ENCODE measurements at places on chromosomes 5 and 9. TPM values are rescaled to one million over a fixed set of nuclear protein-coding genes. Genes with fewer than 3 reads are reported as not detected.

Gene C5orf52
- not detected for total RNA-seq

Gene PCDHB13
- not detected for total RNA-seq

Gene FOXI1
- not detected for total RNA-seq

Gene GALNT12
- 8.0 TPM for total RNA-seq

Gene KIF27
- total RNA-seq: 1.4 TPM

Gene OR1Q1
- total RNA-seq: not detected

Gene SPINK5
- total RNA-seq: not detected

Gene SFXN1
- total RNA-seq: 84.9 TPM

Gene MPDZ
- total RNA-seq: 21.3 TPM

Measured in myometrial cell (primary cell).